ENCODE measurements at places on chromosomes 4 and X. TPM values are rescaled to one million over a fixed set of nuclear protein-coding genes. Genes with fewer than 3 reads are reported as not detected.

The CNGA1 gene
- 0.23 TPM for polyA plus RNA-seq

The SPINK2 gene
- not detected for polyA plus RNA-seq

The RBM46 gene
- polyA plus RNA-seq, result 0.22 TPM

The PNCK gene
- 3.5 TPM for polyA plus RNA-seq

The TMEM255A gene
- polyA plus RNA-seq, result 15.0 TPM

The C4orf17 gene
- not detected for polyA plus RNA-seq

The ITIH6 gene
- 0.80 TPM for polyA plus RNA-seq

The DDX53 gene
- polyA plus RNA-seq, result not detected

The INTS12 gene
- 28.3 TPM for polyA plus RNA-seq

- DNase-seq, result no peak
These were observed 56.8 kb downstream of the PRRG1 start for GRCh38 chrX:37405956-37406355.

GRCh38 chr4:1300466-1301455 is 11.1 kb downstream of the MAEA start:
- DNase-seq, result peak; percentile 12

DNA sequence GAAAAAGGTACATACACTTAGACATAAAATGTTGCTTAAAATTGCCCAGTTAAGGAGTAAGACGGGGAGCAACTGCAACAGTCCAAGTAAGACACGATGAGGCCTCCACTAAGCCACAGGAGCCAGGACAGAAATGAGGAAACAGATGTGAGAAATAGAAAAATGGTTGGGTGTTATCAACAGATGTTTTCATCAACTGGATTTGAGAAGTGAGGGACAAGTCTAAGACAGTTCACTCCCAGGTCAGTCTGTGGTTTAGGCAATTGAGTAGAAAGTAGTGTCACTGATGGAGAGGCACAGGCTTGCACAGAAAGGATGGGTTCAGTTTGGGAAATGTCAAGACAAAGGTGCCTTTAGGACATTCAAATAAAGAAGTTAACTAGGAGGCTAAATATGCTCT is 23.5 kb upstream of the PHF8 start:
- no peak for DNase-seq

- DNase-seq, result no peak
These were observed 1.5 kb downstream of the GSX2 start for GRCh38 chr4:54101190-54102041.

GRCh38 chr4:8550691-8551090 is 29.5 kb upstream of the GPR78 start:
- DNase-seq, result no peak

GRCh38 chr4:89196745-89197144 is 85.4 kb downstream of the TIGD2 start:
- DNase-seq, result no peak

GRCh38 chrX:63746278-63746677 is 38.7 kb downstream of the ARHGEF9 start:
- no peak for DNase-seq

DNA sequence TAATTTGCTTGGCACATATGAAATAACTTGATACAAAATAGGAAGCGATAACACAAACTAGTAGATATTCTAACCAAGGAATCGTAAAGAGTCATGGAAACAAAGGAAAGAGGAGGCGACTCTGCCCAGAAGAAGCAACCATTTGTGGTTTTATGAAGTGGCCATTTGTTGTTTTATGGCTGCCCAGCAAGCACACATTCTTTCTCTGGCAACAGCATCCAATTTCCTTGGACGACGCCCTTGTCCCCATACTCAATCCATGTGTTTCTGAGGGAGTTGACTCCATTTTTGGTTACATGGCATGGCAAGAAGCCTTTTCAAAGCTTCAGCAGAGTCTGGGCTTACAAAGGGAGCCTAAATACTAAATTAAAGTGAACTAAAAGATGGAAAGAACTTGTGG is 295.1 kb downstream of the INPP4B start:
- DNase-seq, result no peak

DNA sequence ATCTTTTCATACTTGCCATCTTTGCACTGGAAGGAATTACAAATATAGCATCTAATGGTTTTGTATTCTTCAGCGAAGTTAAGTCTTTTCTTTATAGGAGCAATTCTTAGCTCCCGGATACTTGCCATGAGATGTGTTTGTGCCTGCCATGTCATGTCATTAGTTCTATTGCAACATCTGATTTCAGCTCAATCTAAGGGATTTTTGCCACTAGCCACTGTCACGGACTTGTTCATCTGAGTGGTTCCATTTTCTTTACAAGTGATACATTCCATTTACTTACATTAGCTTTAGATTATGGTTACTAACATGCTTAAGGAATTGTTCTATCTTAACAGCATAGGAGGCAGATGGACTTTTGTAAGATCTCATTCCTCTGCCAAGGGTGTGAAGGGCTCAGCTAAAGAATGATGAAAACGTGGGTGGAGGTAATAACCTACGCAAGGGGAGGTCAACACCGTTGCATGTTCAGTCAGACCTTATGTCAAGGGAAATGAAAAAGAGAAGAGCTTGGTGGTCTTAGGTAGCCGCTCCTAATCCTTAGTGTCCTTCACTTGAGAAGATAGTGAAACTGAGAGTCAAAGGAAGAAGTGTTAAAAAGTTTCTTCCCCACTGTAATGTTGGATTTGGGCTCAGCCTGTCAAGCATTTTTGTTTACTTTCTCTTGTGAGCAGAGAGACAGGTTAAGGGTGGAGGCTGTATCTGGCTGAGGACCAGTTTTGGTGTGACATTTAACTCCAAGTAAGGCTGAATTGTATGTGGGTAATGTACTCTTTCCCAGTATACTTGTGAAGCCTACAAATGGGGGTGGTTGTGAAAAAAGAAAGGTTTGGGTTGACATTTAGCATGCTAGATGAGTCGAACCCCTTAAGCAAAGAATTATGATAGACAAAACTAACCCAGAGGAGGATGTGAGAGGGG is 3.6 kb upstream of the KLHL2 start:
- no peak for DNase-seq

GRCh38 chr4:140004549-140004895 is 149.5 kb downstream of the MAML3 start:
- DNase-seq, result peak; percentile 50

DNA sequence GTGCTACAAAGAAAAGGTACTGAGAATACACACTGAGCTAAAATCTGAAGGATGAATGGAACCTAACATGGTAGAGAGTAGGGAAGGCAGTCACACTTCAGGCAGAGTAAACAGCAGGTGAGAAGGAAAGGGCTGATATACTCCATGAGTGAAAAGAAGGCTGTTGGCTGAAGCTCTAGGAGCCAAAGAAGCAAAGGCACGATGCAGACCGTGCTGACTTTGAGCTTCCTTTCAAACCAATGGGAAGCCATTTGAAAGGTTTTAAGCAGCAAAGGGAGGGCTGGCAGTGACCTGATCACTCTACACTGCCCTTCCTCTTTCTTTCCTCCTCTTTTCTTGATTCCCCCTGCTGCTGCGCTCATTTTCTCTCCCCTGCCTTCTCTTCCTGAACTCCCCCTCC is 66.4 kb downstream of the TMEM154 start:
- DNase-seq, result no peak

DNA sequence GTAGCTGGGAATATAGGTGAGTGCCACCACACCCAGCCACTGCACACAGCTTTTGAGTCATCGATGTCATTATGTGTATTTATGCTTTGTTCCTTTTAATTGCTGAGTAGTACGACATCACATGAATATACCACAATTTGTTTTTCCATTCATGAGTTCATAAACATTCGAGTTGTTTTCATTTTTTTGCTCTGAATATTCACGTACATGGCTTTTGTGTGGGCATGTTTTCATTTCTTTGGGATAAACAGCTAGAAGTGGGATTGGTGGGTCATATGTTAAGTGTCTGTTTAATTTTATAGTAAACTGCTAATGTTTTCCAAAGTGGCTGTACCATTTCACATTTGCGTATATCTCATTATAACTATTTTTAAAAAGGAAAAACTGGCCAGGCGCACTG is 45.1 kb upstream of the KDR start:
- DNase-seq, result no peak

GRCh38 chr4:31088600-31089230 is 368.5 kb downstream of the PCDH7 start:
- DNase-seq, result no peak

DNA sequence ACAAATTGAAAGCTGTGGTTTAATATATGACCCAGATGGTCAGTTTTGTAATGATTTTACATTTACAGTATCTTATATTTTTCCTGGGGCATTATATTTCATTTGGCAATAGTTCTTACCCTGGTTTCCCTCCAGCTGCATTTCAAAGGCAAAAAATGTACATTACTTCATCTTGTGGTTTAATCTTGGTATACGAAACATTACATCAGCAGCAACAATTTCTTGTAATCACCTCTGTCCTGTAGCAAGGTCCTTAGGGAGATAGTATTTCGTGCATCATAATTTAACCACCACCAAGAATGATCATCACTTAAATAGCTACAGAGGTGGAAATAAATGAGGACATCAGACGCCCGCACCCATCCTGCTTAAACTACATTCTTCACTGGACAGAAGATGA is 48.8 kb downstream of the HS6ST2 start:
- DNase-seq, result peak; percentile 0

DNA sequence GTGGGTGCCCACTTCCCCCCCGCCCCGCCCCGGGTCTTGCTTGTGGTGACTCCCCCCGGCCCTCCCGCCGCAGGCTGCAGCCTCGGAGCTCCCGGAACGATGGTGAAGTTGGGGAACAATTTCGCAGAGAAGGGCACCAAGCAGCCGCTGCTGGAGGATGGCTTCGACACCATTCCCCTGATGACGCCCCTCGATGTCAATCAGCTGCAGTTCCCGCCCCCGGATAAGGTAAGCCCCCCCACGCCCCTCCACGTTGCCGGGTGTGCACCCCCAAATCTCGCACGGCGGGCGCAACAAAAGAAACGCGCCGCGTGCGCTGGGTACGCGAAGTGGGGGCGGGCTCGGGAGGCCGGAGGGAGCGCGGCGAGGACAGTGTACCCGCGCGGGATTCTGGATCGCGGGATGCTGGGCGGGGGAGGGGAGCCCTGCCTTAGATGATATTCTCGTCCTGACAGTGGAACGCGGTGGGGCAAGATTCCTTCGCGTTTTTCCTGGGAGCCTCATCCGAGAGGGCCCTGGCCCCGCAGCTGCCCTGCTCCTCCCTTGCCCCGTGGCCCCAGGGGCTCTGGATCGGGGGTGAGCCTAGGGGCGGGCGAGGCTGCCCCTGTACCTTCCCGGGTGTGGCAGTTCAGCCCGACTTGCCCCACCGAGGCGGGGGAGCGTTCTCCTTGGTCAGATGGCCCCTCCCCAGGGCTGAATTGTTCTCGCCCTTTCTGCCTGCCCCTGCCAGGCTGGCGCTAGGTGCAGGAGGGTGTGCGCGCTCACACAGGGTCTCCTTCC is 819 bp downstream of the NSG1 start:
- no peak for DNase-seq

- no peak for DNase-seq
These were observed 9.4 kb downstream of the PLCXD1 start for GRCh38 chrX:290476-291166.
